ENCODE measurements at places on chromosomes 11 and 22. TPM values are rescaled to one million over a fixed set of nuclear protein-coding genes. Genes with fewer than 3 reads are reported as not detected.

The PGR gene
- not detected for total RNA-seq

The ANGPTL5 gene
- total RNA-seq, result not detected

The UPB1 gene
- 0.19 TPM for total RNA-seq

The POLR3H gene
- 23.8 TPM for total RNA-seq

The IGSF9B gene
- total RNA-seq, result 24.6 TPM

DNA sequence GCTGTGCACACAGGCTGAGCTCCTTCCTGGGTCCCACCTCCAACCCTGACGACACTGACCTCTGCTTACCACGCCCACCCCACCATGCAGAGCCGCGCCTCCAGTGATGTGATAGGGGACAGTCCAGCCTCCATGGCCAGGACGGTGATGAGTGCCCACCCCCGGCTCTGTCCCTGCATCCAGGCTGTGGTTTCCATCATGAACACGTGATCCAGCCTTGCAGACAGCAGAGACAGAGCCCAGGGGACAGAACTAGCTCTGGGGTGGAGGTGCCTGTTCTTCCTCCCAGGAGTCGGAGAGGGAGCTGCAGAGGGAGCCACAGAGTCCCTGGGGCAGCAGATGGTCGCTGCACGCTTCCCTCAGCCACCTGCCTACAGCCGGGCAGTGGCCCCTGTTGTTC is 42.6 kb upstream of the IGSF9B start:
- DNase-seq, result no peak

DNA sequence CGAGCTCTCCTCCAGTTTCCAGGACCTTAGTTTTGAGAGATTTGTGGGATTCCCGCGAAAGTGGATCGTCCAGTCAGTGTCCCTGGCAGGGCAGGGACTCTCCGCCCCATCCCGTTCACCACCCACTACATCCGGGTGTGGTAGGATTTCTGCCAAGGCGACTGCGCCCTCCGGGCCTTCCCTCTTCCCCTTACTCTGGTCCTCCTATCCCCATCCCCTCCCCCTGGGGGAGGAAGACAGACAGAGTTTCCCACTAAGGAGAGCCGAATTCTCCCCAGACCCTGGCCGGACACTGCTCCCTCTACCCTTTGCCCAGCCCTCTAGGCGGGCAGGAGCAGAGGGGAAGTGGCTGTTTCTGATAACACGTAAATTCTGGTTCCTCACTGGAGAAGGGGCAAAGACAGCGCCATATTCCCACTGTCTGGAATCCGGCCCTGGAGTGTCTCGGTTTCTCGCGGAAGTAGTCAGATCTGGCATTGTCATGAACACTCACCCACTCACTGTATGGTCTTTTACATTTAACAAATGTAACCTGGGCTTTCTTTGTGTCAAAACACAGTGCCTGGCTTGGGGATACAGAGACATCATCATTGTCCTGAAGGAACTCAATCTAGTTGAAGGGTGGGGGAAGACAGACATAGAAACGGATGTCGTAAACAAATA is 1.1 kb upstream of the NECTIN1 start:
- DNase-seq, result peak; percentile 27

DNA sequence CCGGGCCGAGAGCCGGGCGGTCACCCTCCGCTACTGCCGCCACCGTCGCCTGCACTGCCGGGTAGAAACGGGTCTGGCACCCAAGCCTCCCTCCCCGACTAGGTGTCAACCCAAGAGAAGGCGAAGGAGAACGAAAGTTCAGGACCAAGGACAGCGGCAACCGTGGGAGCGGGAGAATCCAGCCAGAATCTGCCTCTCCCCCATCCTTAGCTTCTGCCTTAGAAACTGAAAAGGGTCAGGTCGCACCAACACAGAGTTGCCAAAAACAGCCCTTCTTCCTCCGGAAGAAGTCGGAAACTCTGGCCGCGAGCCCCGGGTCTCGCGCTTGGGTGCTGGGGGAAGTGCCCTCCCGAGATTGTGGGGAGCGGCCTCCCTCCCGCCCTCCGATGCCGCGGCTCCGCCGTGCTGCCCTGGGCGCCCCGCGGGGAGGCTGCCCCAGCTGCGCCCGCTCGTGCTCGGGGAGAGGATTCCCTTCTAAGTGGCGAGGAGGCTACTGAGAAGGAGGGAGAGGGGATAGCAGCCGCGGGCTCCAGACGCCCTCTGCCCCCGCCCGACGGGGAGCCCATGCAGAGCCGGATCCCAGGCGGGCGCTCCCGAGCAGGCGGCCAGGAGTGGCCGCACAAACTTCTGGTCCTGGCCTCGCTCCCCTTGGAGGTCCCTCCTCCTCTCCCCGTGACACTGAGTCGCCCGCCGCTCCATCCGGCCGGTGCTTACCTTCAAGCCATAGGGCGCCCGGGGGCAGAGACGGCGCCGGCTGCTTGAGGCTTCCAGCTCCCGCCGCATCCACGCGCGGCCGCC is 637 bp downstream of the DRD2 start:
- DNase-seq, result peak; percentile 65

- DNase-seq, result no peak
These were observed 20.5 kb upstream of the EFCAB6 start for GRCh38 chr22:43832393-43833265.
